Activated CD4-positive, alpha-beta T cell treated with anti-CD3 and anti-CD28 coated beads for 1 hour (primary cell): ENCODE measurements at places on chromosomes 16 and 17.

GRCh38 chr17:47705536-47706530 is 11.9 kb downstream of the TBKBP1 start:
- DNase-seq: no peak

GRCh38 chr16:67801883-67802282 is 4.5 kb downstream of the RANBP10 start:
- DNase-seq: no peak

DNA sequence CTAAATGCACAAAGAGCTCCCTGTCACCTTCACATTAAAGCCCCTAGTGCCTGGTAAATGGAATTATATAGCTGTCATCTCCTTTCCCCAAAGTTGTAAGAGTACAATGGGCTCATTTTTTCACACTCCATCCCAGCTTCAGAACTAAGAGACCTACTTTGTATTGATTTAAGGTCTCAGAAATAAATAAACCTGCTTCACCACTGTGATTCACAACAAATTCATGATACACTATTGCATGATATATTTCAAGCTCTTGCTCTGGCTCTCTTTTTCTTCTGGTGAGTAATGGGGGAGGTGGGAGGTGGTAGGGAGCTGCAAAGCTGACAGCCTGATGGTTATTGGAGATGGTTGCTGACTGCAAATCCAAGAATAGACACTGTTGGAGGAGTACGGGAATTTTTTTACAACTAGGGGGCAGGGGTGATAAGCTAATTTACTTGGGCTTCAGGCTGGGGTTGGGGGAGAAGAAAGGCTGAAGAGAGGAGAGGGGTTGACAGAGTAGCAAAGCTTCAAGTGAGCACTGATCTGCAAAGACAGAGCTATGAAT is 189.9 kb downstream of the AATF start:
- no peak for DNase-seq

GRCh38 chr16:11156401-11156800 is 99.6 kb downstream of the SOCS1 start:
- DNase-seq: no peak

GRCh38 chr17:47803201-47803600 is 18.4 kb downstream of the OSBPL7 start:
- DNase-seq: no peak

GRCh38 chr17:82219753-82220709 is 7.4 kb upstream of the CCDC57 start:
- no peak for DNase-seq
